ENCODE measurements at places on chromosomes 2 and 18.
A peak's percentile ranks its signal among the peaks of the same experiment; 100 is the strongest.

GRCh38 chr2:135378591-135378990 lies 152.4 kb downstream of the ZRANB3 start:
- DNase-seq = no peak

DNA sequence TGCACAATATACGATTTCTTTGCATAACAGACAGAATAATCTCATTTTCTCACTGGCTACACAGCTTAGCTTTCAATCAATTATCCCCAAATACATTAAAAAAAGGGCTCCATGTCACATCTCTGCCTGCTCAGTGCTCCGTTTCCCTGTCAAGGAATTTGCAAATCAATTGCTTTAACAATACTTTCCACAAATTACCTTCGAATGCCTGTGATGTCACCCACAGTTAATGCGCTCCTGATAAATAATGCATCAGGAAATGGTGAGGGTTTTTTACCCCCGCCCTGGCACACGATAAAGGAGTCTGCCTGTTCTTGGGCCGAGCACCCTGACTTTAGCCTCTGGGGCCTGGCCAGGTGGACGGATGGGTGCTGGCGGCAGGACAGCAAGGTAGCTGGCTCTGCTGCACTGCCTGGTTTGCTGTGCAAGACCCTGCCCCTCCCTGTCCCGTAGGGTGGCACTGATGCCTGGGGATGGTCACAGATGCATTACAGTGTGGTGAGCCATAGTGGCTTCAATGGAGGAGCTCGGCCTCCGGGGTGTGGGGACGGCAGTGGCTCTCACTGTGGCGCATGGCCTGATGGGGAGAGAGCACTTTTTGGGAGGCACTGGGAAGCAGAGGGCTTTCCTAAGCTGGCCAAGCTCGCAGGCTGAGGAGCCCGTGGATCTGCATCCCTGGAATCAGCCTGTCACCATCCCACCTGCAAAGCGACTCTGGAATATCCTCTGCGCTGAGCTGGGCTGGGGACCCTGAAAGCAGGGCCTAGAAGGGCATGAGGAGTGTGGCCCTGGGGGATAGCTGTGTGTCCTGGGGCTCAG lies 88.3 kb upstream of the HS6ST1 start:
- no peak for DNase-seq

DNA sequence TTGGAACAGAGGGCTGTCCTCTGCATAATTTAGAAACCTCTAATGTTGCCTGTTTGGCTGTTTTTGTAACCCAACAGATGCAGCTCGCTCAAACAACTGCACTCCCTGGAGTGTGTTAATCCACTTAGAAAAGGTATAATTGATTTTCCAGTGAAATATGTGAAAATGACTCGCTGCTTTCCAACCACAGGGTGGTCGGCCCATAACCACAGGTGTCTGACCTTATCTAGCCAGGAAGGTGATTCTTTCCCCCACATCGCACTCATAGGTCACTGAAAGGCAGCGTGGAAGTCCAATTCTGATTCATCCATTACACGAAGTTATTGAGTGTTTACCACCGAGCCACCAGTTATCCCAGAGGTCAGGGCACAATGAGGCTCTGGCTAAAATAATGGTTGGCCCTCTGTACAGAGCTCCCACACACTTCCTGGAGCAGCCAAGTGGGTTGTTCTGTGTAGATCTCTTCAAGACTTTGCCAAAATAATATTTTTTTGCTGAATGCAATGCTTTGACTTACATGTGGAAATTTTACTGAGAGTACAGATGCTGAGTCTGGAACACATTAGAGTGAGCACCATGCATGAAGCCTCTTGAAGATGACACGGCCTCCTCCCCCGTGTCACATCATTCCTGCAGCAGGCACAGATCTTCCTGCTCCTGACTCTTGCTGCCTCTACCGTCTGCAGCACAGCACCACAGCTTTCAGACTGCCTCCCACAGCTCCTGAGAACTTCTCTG lies 396.2 kb downstream of the ZNF516 start:
- DNase-seq = peak; percentile 8

- DNase-seq = no peak
Measured at GRCh38 chr18:26978812-26979341, 113.4 kb upstream of the AQP4 start.

- no peak for DNase-seq
Measured at GRCh38 chr2:174971868-174972781, 33.1 kb downstream of the CHN1 start.

- no peak for DNase-seq
Measured at GRCh38 chr2:8737571-8738175, 55.8 kb downstream of the ID2 start.

GRCh38 chr2:158214431-158214830 lies 112.8 kb downstream of the UPP2 start:
- no peak for DNase-seq

DNA sequence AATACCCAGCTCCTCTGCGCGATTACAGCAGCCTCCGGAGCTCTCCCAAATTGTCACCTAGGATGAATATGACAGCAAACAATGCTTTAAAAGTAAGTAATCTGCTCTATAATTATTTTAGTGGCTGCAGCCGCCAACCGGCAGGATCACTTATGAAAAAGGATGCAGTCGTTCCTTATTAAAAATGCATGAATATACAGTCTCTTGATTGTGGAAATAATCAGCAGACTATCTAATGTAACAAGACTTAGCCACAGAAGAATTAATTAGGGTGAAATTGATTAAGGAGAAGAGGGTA lies 71.8 kb upstream of the STPG4 start:
- DNase-seq = no peak

DNA sequence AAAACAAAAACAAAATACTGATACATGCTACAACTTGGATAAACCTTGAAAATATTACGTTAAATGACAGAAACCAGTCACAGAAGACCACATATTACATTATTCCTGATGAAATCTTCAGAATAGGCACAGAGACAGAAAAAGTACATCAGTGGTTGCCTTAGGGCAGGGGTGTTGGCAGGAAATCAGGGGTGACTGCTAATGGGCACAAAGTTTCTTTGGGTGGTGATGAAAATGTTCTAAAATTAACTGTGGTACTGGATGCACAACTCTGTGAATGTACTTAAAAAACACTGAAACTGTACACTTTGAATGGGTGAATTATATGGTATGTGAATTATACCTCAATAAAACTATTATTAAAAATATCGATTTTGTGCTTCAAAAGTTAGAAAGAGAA lies 16.6 kb downstream of the NCKAP1 start:
- no peak for DNase-seq

GRCh38 chr2:109248590-109248989 lies 119.6 kb downstream of the SH3RF3 start:
- no peak for DNase-seq

DNA sequence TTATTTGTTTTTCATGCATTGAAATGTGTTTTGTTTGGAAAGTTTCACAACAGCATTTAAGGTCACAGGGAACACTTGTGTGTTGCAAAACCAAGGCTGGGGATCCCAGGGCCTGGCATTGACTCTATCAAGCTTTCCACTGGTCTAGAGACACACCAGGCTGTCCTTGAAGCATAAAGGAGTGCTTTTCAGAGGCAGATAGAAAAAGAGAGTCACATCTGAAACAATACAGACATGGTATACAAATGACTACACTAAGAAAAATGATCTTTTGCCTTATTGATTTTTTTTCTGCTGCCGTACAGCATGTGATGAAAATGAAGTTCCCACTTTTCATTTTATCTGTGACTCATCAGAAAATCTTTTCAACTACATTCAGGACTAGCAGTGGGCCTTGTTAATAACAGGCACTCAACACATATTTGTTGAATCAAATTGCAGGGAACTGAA lies 61.9 kb upstream of the ZCCHC2 start:
- no peak for DNase-seq

DNA sequence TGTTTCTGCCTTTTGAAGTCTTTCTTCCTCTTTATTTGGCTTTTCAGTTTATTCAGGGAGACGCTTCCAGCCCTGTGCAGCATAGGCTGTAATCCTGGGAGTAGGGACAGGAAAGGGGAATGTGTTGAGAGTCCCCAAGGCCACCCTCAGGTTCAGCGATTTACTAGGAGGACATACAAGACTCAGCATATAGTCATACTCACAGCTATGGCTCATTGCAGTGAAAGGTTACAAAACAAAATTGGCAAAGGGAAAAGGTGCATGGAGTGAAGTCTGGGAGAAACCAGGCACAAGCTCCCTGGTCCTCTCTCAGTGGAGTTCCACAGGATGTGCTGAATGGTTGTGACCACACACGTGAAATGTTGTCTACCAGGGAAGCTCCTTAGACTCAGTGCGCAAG lies 49.6 kb upstream of the ZNF638 start:
- DNase-seq = no peak

DNA sequence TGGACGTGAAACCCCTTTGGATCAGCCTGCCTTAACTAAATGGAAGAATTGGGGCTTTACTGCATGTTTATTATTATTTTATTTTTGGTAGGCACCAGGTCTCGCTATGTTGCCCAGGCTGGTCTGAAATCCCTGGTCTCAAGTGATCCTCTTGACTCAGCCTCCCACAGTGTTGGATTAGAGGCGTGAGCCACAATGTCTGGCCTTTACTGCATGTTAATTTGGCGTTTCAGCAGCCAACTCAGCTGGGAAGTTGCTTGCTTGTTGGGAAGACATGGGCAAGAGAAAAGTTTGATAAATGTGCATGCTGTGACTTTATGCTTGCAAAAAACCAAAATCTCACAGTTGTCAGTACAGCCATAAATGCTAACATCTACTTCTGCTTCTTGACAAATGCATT lies 105.1 kb downstream of the FMNL2 start:
- DNase-seq = no peak

DNA sequence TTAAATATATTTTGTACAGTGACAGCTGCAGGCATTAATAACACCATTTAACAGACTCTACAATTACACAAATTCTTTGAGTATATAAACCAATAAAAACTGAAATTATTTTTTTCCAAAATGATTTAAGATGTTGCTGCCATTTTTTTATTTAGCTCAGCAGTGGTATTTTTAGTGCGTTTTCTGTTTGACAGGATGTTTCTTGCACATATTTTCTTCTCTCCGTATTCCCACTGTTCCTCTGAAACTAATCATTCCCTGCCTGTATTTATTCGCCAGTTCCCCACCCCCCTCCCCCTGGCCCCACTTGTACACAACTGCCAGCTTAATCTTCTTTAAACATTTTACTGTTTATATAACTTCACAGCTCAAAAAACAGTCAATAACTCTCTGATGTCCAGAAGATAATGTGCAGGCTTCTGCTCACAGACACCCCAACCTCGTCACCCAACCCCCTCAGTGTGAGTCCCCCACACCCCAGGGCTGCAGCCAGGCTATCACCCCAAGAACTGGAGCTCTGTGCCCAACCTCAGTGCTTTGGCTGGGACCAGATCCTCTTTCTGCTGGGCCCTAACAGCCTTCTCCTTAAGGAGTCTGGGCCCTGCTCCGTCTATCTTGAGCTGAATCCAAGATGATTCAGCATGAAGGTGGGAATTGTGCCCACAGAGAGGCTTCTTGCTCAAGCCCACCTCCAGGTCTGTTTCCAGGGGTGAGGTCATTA lies 41.6 kb upstream of the MAP4K4 start:
- no peak for DNase-seq

DNA sequence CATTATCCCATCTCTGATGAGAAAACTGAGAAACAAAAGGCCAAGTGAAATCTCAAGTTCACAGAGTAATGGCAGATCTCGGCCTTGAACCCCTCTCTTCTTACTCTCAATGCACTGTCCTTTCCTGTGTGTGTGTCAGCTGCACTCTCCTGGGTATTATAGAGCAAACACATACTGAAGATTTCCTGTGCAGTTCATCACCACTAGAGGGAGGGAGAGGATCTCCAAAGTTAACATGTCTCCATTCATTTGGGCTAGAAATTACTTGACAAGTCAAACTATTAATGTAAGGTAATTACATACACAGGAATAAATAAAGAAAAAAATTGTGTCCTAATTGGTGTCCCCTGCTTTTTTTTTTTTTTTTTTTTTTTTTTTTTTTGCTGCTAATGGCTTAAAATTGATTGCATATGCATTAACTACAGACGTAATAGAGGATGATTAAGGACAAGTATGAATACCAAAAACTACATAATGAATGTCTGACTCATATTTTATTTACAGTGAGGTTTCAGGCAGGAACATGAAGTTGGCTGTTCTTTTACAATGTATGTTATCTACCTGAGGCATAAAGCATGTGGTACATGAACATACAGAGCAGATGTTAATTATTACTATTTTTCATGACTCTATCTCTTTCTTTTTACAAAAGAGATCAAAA lies 269.2 kb downstream of the NYAP2 start:
- DNase-seq = no peak

DNA sequence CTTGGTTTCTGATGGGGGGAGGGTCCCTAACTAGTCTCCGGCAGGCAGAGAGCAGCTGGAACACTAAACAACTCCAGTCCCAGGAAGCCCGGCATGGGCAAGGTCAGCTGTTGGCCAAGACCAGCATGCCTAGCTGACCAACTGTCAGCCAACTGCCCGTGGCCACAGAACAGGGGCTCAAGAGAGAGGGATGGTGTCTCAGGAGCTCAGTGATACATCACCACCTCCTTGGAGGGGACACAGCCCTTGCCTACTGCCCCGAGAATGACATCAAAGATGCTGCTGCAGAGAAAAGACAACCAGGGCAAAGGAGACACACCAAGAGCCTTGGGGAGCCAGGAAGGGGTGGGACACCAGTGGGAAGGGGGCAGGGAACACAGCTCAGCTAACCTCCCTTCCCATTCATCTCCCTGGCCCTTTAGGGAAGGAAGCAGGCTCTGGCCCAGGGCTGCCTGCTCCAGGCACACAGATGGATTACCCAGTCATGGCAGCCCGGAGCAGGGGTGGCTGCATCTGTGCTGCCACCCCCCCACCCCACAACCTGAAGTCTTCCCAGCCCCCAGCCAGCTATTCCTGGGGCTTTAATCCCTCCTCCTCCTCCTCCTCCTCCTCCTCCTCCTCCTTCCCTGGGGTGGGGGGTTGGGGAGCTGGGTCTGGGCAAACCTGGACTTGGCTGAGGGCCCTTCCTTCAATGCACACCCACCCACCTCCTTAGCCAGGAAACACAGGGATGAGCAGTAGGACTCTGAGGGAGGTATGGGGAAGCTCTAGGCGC lies 1.9 kb downstream of the BIN1 start:
- DNase-seq = no peak

DNA sequence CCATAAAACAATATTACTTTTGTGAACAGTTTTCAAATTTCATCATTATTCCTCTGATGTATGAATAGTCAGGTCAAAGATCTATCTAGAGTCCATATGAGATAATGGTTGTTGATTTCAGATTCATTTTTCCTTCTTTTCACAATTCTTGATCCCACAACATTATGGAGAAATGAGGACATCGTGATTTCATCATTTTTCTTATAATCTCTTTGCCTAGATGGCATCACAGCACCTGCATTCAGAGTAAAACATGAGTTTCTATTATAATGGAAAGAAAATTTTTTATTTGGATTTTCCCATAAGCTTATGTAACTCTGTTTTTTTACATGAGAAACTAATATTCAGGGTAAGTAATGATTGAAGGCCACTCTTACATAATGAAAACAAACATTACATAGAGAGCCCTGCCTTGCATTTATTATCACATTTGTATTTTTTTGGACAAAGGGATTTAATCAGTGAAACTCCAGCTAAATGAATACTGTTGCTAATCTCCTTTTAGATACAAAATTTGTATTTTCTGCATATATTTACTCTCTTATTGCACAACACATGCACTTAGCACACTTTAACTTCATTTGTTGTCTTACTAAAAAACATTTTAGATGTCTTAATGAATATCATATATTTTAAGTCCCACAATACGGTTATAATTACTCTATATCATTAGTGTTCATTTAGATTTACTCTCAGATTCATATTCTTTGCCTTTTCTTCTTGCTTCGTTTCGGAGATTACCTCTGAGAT lies 188.4 kb upstream of the KYNU start:
- no peak for DNase-seq
